T-helper 2 cell treated with Interferon-gamma antibody and Interleukin-4, amounts not matched to agents 5 μg/mL and 100 μg/mL, for 36 hours (primary cell): ENCODE measurements at places on chromosomes 6 and 20.

DNA sequence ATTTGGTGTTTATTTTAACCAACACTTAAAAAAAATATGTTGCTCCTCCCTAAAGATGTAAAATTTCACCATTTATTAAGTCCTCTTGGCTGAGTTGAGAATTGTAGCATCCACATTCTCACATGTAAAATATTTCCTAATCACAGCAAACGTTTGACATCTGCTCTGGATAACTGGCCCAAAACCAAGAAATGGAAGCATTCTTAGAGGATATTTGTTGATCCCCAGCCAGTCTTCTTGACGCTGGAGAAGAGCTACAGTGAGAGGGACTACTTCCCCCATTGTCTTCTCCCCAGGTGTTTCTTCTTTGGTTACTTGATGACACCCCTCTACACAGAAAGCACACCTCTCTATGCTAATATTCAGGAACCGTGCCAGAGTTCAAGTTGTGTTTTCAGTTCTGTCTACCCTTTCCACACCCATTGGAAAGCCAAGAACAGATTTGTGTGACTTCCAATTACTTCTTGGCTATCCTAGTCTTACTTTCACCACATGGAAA is 454.5 kb upstream of the JAG1 start:
- no peak for DNase-seq

GRCh38 chr6:125041740-125042459 is 79.7 kb downstream of the RNF217 start:
- no peak for DNase-seq

- no peak for DNase-seq
Measured at GRCh38 chr6:169490830-169491229, 211.0 kb downstream of the WDR27 start.

DNA sequence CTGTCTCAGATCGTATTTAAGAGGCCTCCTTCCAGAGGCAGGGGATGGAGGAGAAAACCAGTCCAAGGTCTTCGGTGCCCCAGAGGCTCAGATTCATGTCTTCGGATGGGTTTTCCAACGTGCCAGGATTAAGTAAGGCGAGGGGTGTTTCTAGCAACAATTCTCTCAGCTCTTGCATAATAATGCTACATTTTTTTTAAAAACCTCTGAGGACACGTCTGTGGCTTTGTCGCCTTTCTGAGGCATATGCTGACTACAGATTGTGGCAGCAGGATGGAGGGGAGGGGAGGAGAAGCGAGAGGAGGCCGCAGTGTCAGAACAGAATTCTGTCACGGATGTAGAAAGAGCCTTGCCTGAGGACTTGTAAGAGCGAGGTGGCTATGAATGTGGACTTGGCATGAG is 17.7 kb upstream of the CCDC167 start:
- peak; percentile 77 for DNase-seq

- no peak for DNase-seq
Measured at GRCh38 chr6:138597336-138597735, 98.0 kb upstream of the NHSL1 start.
